H7 (cell line): ENCODE measurements at places on chromosomes 12 and 14.
A peak's percentile ranks its signal among the peaks of the same experiment; 100 is the strongest.

- DNase-seq: no peak
Measured at GRCh38 chr12:46470975-46471374, 98.4 kb upstream of the SLC38A2 start.

DNA sequence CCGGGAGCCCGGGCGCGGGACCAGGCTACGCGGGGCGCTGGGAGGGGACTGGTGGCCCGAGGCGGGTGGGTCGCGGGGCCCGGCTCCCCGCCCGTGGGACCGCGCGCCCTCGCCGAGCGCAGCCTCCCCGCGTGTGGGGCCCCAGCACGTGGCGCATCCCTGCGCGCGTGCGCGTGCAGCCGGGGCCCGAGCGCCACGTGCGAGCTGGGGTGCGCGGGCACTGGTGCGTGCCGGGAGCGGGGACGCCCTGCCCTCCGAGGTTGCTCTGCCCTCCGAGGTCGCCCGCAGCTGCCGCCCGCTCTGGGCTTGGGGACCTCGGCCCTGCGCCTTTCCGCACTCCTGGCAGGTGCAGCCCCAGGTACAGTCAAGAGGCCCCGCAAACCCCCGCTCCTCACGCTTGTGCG lies 365 bp upstream of the CCDC88C start:
- DNase-seq: peak; percentile 87

GRCh38 chr12:16027002-16027401 lies 115.9 kb downstream of the DERA start:
- DNase-seq: no peak

GRCh38 chr12:90355711-90356355 lies 599.1 kb downstream of the CCER1 start:
- no peak for DNase-seq

DNA sequence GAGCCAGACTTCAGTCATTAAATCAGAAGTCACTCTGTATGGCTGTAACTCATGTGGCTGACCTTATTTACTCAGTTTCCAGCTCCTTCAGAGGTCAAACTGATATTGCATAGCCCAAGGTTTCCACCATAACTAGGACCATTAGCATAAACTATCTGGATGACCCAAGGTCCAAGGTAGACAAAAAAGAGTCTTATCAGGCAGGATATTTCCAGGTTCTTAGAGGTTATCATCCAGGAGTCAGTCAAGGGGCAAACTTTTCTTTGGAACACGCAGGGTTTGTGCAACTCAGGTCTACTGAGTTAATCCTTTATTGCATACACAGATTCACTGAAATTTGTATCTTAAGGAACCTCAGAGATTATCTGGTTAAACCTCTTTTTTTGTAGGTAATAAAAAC lies 66.5 kb downstream of the AVPR1A start:
- DNase-seq: no peak
